ENCODE measurements at places on chromosomes 16 and 17.

GRCh38 chr17:79041723-79042420, 17.9 kb downstream of the C1QTNF1 start:
- no peak for DNase-seq

DNA sequence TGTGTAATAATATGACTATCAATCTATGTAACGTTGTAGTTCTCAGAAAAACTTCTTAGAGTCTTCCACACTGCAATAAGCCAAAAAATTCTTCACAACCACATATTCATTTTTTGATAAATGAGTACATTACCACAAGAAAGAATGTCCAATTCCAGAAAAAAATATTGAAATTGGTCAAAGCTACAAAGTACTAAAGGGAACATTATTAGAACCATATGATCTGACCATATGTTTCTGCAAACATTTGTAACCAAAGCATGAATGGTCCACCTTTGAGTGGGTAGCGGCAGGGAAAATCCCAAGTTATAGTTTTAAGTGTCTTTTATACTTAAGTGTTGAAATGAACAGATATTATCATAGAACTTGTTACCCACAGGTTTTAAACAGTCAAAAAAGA, 71.7 kb upstream of the NACA2 start:
- no peak for DNase-seq

DNA sequence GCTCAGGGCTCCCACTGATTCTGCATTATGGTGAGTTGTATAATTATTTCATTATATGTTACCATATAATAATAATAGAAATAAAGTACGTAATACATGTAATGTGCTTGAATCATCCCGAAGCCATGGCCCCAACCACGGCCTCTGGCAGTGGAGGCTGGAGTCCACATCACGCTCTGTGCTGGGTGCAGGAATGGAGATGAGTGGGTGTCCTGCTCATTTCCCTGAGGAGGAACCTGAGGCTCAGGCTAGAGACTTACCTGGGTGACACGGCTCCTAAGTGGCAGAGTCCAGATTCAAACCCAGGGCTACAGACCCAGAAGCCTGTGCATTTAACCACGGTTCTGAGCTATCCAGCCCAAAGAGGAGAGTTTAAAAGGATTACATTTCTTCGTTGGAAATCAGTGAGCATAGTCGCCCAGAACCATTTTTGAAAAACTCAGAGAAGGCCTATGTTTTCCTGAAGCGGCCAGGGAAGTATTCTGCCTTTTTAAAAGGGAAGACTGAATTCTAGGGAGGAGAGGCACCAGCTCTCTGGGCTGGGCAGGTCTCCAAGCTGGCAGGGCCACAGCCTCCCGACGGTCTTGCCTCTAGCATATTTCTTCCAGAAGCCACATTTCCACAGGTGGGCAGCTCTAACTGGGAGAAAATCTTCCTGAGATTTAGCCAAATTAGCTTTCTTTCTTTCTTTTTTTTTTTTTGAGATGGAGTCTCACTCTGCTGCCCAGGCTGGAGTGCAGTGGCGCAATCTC, 6.7 kb downstream of the IL4R start:
- no peak for DNase-seq

- no peak for DNase-seq
These were observed 15.8 kb upstream of the TBKBP1 start for GRCh38 chr17:47678196-47678595.

GRCh38 chr17:75418531-75418930, 13.1 kb upstream of the GRB2 start:
- no peak for DNase-seq

DNA sequence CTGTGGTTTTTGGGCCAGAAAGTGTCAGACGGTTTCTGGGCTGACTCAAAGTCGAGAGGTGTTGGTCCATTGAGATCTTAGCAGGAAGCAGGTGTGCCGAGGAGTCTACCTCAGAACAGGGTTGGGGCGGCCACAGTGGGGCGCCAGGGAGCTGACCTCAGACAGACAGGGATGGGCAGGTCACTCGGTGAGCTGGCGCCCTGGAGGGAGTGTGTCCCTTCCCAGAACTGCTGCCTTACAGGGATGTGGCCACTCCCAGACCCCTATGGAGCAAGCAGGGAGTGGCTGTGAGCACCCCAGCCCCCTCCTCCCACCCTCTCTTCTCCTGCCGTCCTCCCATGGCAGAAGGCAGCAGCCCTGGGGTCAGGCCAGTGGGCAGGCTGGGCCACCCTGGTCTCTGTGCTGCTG, 14.0 kb upstream of the DPEP1 start:
- no peak for DNase-seq

DNA sequence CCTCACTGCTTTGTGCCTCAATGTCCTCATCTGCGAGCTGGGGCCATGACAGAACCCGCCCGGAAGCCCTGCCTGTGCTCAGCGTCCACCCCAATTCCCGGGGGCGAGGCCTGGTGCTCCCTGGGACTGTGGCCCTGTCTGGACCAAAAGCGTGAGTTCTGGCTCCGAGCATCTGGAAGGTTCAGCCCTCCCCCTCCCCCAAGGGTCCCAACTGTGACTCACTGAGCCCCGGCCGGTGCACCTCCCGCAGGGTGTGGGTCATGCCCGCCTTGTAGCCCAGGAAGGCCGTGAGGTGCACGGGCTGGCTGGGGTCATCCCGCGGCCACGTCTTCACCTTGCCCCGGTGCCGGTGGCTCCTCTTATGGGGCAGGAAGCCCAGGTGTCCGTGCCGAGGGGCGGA, 755 bp downstream of the RPL3L start:
- DNase-seq = no peak

DNA sequence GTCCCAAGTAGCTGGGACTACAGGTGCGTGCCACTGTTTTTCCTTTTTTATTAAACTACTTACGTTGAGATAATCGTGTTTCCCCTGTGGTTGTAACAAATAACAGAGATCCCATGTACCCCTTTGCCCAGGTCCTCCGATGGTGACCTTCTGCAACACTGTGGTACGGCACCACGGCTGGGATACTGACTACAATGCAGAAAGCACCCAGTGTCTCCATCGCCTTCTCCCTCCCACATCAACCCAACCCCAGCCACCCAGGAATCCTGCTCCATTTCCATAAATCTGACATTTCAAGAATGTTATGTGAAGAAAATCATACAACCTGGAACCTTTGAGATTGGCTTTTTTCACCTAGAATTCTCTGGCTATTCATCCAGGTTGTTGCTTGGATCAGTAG, 22.1 kb downstream of the MPRIP start:
- no peak for DNase-seq

- peak; percentile 76 for DNase-seq
These were observed 485 bp downstream of the DYNLL2 start for GRCh38 chr17:58083491-58084316.

GRCh38 chr16:64926476-64926875, 195.4 kb downstream of the CDH11 start:
- DNase-seq = no peak

DNA sequence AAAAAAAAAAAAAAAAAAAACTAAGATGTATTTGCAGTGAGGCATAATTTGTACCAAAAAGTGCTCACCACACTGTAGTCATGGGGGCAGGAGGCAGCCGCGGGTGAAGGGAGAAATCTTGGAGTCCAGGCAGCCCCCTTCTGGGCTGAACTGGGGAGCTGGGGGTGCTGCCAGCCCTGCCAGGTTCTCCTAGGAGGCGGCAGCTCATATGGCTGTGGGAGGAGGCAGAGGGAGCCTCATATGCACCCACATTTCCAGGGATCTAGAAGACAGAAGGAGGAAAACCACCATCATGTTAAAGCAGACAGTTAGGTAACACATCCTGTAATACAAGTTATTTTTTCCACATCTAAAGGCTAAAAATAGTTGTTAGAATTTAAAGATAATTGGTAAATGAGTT, 16.3 kb downstream of the MAPT start:
- DNase-seq = no peak

- no peak for DNase-seq
These were observed 131.7 kb upstream of the HSBP1 start for GRCh38 chr16:83676086-83676485.

- no peak for DNase-seq
These were observed 6.9 kb downstream of the DOK4 start for GRCh38 chr16:57479205-57479975.

DNA sequence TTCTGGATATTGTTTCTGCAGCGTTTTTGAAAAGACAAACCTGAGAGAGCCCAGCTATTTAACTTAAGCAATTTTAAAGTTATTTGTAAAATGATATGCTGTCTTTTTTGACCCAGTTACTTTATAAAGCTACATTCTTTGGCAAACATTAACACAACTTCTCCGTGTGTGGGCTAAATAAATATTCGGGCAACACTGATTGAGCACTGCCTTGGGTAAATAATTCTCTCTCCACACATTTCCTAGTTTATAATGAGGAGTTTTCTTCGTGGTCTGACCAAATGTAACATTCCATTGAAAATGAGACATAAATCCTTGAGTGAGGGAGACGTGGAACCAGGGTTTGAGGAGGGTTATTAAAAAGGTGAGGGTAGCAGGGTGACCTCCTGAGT, 142.8 kb downstream of the WWOX start:
- DNase-seq = no peak

DNA sequence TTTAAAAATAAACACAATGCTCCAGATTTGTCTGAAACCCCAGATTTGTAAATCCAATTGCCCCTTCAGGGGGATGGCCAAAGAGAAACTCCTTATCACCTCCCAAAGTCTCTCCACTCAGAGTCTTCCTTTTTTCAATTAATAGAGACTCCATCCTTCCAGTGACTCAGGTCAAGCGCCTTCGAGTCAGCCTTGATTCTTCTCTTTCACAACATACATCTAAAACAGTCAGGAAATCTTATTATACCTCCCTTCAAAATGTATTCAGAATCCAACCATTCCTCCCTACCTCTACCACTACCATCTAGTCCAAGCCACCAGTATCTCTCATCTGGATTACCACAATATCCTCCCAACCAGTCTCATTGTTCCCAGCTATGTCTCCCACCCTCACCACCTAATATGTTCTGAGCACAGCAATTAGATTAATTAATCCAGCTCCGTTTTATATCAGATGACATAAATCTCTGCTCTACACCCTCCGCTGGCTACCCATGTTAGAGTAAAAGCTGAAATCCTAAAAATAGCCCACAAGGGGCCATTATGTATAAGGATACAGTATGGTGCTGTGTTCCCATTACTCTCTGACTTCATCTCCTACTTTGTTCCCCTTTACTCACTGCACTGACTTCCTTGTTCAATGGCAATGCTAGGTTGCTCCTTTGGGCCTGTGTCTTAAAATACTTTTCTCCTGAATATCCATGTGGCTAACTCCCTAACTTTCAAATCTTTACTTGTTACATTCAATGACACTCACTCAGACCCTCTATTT, 11.8 kb downstream of the SIAH1 start:
- DNase-seq = no peak
